ENCODE measurements at places on chromosomes 6 and 20. TPM values are rescaled to one million over a fixed set of nuclear protein-coding genes. Genes with fewer than 3 reads are reported as not detected.
A peak's percentile ranks its signal among the peaks of the same experiment; 100 is the strongest.

The TNFAIP3 gene
- total RNA-seq, result 36.2 TPM

DNA sequence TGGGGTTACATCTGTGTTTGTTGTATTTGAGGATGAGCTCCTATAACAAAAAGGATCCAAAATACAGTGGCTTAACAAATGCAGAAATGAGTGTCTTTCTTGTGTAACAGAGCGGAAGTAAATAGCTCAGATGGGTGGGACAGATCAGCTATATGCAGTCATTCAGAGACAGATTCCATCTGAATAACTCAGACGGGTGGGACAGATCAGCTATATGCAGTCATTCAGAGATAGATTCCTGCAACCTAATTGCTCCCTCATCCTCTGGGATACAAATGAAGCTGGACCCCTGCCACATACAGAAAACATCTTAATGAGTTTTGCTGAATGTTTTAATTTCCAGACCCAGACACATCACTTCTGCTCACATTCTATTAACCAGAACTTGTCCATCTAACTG is 332.3 kb downstream of the BCKDHB start:
- no peaks in the 10 kb centered on the region for H3K4me1 ChIP-seq
- no peaks in the 10 kb centered on the region for H3K27me3 ChIP-seq
- H3K4me3 ChIP-seq, result no peak overlapping the region
- no peaks in the 10 kb centered on the region for H3K36me3 ChIP-seq

DNA sequence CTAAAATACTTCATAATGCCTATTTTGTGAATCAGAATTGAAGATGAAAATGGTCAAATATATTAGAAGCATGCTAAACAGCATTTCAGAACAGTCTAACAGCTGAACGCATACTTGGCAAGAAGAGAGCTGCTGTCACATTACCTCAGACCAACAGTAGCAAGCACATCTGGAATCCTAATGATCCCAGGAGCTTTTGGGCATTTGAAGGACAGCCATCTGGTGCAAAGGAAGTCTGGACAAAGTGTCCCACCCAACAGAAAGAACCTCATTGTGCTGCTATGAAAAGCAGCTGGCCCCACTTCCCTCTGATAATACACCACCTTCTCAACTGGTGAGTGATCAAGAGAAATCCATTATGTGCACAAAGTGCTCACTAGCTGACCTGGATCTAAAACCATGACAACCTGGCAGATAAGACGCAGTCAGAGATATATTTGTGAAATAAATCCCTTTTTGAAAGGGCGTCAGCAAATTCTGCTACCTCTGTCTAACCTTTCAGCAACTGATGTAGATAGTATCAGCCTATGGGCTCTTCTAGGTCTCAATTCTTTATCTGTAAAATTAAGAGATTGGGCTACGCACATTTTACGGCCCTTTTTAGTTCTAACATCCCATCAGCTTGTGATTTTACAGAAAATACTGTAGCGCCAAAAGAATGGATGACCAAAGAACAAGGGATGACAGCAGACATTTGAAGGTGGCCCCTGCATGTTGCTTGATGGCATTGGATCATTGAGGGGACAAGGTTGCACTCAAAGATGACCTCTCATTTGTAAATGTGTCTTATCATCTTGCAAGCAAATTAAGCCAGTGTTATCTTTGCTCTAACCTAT is 78.7 kb downstream of the SGK1 start:
- no peak overlapping the region for H3K27ac ChIP-seq
- no peaks in the 10 kb centered on the region for H3K27me3 ChIP-seq
- no peaks in the 10 kb centered on the region for H3K4me1 ChIP-seq
- H3K36me3 ChIP-seq, result no peaks in the 10 kb centered on the region
- DNase-seq, result no peak

DNA sequence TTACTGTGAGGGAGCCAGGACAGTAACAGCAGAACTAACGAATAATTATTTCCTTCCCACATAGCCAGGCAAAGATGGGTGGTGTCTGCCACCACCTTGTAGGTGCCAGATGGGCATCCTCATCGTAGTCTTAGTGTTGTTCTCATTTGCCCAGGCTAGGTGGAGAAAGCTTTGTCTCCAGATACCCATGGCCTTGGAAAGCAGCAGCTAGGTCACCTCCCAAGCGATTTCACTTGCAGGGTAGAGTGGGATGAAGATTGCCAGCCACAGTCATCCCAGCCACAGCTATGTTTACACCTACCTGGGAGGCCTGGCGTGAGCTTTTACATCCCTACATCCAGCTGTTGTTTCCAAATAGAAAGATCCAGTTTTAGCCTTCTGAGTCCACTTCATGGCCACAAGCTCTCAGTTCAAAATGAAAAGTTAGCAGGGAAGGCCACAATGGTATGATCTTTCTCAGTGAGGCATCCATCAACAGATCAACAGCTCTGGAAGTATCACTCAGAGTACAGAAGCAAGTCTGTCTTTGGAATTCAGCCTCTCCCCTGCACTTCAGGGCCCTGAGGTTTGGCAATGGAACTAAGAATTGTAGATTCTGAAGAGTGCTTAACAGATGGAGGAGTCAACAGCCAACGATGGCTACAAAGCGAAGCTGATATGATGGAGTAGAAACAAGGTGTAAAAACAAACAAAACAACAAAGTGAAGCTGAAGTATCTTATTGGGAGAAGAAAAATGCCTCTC is 11.0 kb upstream of the SNRPC start:
- no peak overlapping the region for H3K4me3 ChIP-seq
- DNase-seq, result no peak
- H3K27me3 ChIP-seq, result no peaks in the 10 kb centered on the region
- H3K36me3 ChIP-seq, result no peaks in the 10 kb centered on the region
- no peaks in the 10 kb centered on the region for H3K4me1 ChIP-seq

DNA sequence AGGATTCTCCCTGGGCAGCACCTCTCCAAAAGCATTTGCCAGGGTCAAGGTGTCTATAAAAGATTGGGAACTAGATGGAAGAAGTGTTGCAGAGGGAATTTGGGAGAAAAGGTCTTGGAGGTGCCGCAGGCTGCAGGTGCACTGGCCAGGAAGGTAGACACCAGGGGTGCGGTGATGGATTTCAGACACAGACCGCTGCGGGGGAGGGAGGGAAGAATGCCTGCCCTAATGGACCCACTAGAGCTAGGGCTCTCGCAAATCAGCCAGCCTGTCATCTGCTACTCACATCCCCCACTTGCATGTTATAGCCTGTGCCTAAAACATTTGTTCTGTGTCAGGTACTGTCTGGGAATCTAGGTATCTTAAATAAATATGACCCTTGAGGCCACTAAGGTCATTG is 193.6 kb upstream of the SLC24A3 start:
- H3K4me3 ChIP-seq, result no peak overlapping the region
- no peak for DNase-seq
- no peaks in the 10 kb centered on the region for H3K36me3 ChIP-seq
- no peaks in the 10 kb centered on the region for H3K4me1 ChIP-seq
- no peak overlapping the region for H3K27ac ChIP-seq

DNA sequence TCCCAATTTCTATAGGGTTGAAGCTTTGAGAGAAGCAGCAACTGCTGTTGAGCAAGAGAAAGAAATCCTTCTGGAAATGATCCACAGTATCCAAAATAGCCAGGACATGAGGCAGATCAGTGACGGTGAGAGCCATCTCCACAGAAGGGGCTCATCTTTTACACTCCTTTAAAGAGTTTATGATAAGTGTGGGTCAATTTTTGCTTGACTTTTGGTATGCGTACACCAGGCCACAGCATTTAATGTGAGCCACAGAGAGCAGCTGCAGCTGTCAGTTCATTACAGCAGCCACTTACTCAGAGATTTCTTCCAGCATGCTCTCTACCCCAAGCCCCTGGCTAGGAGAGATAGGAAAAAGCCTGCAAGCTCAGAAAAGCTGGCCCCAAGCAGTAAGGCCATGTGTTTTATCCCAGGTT is 9.9 kb downstream of the BAG2 start:
- H3K36me3 ChIP-seq, result no peaks in the 10 kb centered on the region
- peak overlapping the region; percentile 98 for H3K27ac ChIP-seq
- H3K27me3 ChIP-seq, result no peaks in the 10 kb centered on the region
- no peak for DNase-seq
- H3K4me1 ChIP-seq, result no peaks in the 10 kb centered on the region

Data from uterus (tissue), 4 donors.